ENCODE measurements at places on chromosomes 16 and 17. TPM values are rescaled to one million over a fixed set of nuclear protein-coding genes. Genes with fewer than 3 reads are reported as not detected.

Gene FBXO39
- not detected for total RNA-seq

Gene LRRC75A
- total RNA-seq: 1.5 TPM

Gene ASPHD1
- 1.3 TPM for total RNA-seq

Gene MAP1LC3B
- 57.0 TPM for total RNA-seq

Gene RGS11
- total RNA-seq: not detected

Gene CSH1
- total RNA-seq: not detected

Gene EIF1
- total RNA-seq: 1,196 TPM

Gene NPIPA7
- total RNA-seq: 7.4 TPM

Gene GCGR
- not detected for total RNA-seq

DNA sequence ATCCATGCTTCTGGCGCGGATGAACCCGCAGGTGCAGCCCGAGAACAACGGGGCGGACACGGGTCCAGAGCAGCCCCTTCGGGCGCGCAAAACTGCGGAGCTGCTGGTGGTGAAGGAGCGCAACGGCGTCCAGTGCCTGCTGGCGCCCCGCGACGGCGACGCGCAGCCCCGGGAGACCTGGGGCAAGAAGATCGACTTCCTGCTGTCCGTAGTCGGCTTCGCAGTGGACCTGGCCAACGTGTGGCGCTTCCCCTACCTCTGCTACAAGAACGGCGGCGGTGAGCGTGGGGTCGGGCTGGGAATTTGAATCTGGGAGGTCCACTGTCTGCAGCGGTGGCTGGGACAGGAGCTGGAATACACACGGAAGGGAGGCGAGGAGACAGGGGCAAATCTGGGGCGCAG, 904 bp downstream of the SLC6A2 start:
- DNase-seq: no peak
- no peaks in the 10 kb centered on the region for H3K36me3 ChIP-seq
- H3K27ac ChIP-seq: no peak overlapping the region

GRCh38 chr16:87423429-87423828, 31.3 kb downstream of the MAP1LC3B start:
- no peaks in the 10 kb centered on the region for H3K4me1 ChIP-seq
- H3K36me3 ChIP-seq: peaks cover 2% of the 10 kb centered on the region
- H3K27ac ChIP-seq: no peak overlapping the region

DNA sequence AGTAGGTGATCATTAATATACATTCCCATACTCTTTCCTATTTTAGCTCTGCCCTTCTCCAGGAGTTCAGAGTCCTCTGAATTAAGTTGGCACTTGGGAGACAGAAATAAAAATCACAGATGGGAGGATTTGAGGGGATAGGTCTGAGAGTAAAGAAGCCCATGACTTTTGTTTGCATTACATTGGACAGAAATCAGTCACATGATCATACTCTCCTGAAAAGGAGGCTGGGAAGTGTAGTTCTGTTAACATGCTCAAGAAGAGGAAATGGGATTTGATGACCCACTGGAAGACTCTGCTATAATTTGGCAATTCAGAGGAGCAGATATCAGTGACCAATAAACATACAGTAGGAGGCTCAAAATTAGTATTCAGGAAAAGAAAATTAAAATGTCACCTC, 674.9 kb upstream of the C16orf82 start:
- H3K36me3 ChIP-seq: no peaks in the 10 kb centered on the region
- no peak overlapping the region for H3K4me3 ChIP-seq
- H3K27ac ChIP-seq: no peak overlapping the region
- no peak for DNase-seq

DNA sequence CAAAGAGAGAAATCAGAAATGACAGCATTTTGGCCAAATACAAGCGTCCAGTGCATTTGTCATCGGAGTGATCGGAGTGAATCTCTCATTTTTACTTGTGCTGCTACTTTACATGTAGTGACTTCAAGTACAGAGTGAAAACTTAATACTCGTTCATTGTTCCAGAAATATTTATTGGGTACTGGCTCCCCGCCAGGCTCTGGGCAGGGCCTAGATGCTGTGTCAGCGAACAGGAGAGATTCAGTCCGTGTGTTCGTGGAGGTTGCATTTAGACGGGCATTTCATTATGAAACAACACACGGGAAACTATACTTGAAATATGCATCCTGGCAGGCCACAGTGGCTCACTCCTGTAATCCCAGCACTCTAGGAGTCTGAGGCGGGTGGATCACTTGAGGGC, 727.2 kb upstream of the RBFOX1 start:
- no peak for DNase-seq
- no peaks in the 10 kb centered on the region for H3K4me1 ChIP-seq
- no peaks in the 10 kb centered on the region for H3K27me3 ChIP-seq
- H3K36me3 ChIP-seq: no peaks in the 10 kb centered on the region
- no peak overlapping the region for H3K27ac ChIP-seq

GRCh38 chr16:69108064-69108904, 2.8 kb downstream of the HAS3 start:
- peaks cover 9% of the 10 kb centered on the region for H3K36me3 ChIP-seq
- peaks cover 41% of the 10 kb centered on the region for H3K27me3 ChIP-seq
- H3K27ac ChIP-seq: no peak overlapping the region
- no peak for DNase-seq
- H3K4me3 ChIP-seq: no peak overlapping the region
- peaks cover 11% of the 10 kb centered on the region for H3K4me1 ChIP-seq

- no peak for DNase-seq
- no peak overlapping the region for H3K27ac ChIP-seq
- no peaks in the 10 kb centered on the region for H3K36me3 ChIP-seq
Observed at GRCh38 chr17:80474231-80474960, 2.0 kb downstream of the NPTX1 start.

- peak within 1 kb of the TSS; percentile 69 for H3K4me3 ChIP-seq
- DNase-seq: no peak
- no peaks in the 10 kb centered on the region for H3K4me1 ChIP-seq
Observed at GRCh38 chr16:1430759-1431496, at the start of gene PERCC1. PERCC1 (plus strand) TSS chr16:1431078; CDS start chr16:1432594, 1,516 bp downstream.

GRCh38 chr16:56068314-56068713, 123.0 kb upstream of the GNAO1 start:
- no peak overlapping the region for H3K4me3 ChIP-seq
- no peak for DNase-seq
- H3K27me3 ChIP-seq: peaks cover 9% of the 10 kb centered on the region
- H3K27ac ChIP-seq: no peak overlapping the region

DNA sequence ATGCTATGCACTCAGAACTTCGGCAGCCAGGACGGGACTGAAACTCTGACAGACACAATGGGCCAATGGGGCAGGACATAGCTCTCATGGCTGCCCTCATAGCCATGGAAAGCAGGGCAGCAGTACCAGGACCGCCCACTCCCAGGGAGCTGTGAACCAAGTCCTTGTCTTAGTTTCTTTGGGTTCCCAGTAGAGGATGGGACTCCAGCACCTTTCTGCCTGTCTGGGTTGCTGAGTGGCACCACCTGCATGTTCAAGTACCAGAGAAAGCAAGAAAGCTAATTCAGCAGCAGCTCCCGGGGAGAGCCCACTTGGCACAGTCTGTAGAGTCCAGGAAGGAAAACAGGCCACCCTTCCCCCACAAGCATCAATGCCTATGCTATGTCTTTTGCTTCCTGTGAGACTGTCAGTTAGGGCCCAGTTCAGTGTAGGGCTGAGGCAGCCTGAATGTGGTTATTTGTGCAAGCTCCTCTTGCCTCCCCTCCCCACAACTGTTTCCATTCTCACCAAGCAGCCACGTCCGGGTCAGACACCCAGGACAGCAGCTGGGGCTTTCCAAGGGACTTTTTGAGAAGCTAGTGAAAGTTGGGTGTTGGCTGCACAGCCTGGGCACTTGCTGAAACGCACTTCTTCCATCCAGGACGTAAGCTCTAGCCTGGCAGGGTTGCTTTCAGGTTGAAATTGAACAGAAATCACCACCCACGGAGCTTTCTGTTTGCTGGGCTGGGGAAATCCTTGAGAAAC, 7.8 kb downstream of the SUPT4H1 start:
- DNase-seq: peak; percentile 93
- peaks cover 78% of the 10 kb centered on the region for H3K4me1 ChIP-seq
- H3K4me3 ChIP-seq: peak overlapping the region; percentile 100
- peaks cover 91% of the 10 kb centered on the region for H3K36me3 ChIP-seq

DNA sequence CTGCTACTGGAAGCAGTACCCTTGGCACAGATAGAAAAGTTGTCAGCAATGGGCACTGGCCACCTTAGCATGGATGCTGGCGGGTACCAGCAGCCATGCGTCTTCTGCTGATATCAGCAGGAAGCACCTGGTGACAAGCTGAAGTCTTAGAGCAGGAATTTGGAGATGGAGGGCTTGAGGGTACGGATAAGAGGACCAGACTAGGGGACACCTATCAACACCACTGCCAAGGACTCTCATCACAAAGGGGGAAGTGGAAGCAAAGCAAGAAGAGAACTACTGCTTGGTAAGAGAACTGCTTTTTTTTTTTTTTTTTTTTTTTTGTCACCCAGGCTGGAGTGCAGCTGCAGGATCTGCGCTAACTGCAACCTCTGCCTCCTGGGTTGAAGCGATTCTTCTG, 35.4 kb upstream of the LYRM9 start:
- H3K4me1 ChIP-seq: no peaks in the 10 kb centered on the region
- DNase-seq: no peak
- H3K27me3 ChIP-seq: peaks cover 15% of the 10 kb centered on the region
- H3K36me3 ChIP-seq: no peaks in the 10 kb centered on the region

DNA sequence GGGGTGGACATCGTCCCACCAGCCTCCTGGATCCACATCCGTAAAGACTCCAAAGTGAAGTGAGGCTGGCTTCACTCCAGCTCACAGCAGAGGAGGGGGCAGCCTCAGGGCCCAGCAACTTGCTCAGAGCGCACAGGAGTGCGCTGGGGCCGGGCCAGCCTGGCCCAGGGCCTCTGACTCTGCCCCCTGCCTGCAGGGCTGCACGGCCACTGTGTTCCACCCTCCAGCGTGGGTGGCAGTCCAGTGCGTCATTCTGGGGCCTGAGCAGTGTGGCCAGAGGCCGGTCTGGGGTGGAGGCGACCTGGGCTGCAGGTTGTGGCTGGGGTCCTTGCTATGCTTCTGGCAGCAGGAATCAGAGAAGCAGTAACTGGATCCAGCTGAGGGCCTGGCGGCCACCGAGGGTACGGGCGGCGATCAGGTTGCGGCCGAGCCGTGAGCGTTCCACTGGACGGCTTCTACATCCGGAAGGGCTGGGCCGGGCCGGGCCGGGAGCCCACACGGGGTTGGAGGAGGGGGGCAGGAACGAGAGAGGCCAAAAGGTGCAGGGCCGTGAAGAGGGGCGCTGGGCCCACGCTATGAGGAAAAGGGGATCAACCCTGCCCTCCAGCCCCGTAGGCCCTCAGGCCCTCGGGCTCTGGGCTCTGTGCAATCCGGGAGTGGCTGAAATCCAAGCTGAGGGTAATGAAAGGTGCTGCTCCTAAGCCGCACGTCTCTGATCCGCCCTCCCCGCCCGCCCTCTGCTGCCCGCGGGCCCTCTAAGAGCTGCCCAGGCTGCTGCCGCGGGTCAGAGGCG, at the start of gene FSCN2:
Gene FSCN2 (plus strand): TSS at position 787 of the 793 bp plus-strand sequence. CDS start 155 bp downstream, outside the sequence.
- H3K36me3 ChIP-seq: no peaks in the 10 kb centered on the region
- DNase-seq: no peak
- no peaks in the 10 kb centered on the region for H3K4me1 ChIP-seq
- H3K27ac ChIP-seq: no peak within 1 kb of the TSS
- H3K27me3 ChIP-seq: peaks cover 5% of the 10 kb centered on the region

DNA sequence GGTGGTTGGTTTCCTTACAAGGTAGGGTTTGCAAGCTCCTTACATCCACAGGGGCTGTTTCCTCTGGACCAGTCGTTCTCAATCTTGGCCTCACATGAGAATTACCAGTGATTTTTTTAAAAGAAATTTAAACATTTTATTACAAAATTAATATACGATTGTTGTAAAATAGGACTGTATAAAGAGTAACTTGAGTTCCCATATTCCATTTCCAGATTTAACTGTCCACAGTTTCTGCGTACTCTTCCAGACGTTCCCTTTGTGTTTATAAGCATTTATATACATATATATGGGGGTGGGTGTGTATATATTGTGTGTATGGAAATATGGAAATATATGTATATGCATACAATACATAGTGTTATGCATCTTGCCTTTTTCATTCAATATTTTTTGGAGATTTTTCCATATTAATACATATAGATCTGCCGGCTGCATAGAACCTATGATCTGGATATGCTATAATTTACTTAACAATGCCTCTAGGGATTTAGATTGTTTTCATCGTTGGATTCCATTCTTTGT, 31.5 kb downstream of the HLF start:
- no peaks in the 10 kb centered on the region for H3K27me3 ChIP-seq
- DNase-seq: no peak
- no peak overlapping the region for H3K27ac ChIP-seq

DNA sequence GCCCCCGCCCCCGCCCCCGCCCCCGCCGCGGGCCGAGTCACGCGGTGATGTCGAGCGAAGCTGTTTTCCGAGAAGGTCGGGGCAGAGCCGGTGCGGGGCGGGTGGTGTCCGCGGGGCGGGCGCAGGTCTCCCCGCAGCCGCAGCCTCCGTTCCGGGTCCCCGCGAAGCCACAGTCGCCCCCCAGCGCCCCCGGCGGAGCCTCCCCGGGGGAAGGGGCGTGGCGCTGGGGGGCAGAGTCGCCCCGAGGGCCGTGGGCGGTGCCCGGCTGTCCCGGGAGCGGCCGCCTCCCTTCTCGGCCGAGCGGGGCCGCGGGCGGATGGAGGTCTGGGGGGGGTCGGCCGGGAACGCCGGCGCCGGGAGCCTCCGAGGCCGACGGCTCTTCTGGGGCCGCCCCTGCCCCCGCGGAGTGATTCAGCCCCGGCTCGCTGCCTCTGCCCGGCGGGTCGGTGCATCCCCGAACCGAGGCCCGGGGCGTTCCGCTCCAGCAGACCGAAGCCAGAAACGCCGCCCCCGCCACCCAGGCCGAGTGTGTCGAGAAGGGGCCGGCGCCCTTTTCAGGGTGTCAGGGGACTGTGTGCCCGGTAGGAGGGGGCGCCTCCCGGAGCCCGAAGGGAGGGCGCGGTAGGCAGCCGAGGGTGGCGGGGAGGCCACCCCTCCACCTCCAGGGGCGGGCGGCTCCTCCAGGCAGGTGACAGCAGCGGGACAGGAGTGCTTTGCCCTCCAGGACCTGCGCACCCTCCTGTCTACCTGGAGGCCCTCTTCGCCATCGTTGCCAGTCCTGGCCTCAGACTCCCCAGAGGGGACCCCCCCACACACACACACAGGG, 1.7 kb downstream of the METRNL start:
- peaks cover 28% of the 10 kb centered on the region for H3K4me1 ChIP-seq
- no peak overlapping the region for H3K4me3 ChIP-seq
- DNase-seq: peak; percentile 53
- no peaks in the 10 kb centered on the region for H3K36me3 ChIP-seq

- peak overlapping the region; percentile 80 for H3K27ac ChIP-seq
- peaks cover 35% of the 10 kb centered on the region for H3K36me3 ChIP-seq
- peaks cover 59% of the 10 kb centered on the region for H3K4me1 ChIP-seq
Observed at GRCh38 chr17:75242461-75243042, 18.9 kb downstream of the GGA3 start.

Data from activated naive CD8-positive, alpha-beta T cell treated with anti-CD3 and anti-CD28 coated beads for 36 hours (primary cell).